Stimulated activated CD8-positive, alpha-beta memory T cell treated with anti-CD3 and anti-CD28 coated beads, Interleukin-12 subunit alpha, Interleukin-12 subunit beta, amount 100 ng/mL, for 1 hour (primary cell): ENCODE measurements at places on chromosomes 4 and X.

DNA sequence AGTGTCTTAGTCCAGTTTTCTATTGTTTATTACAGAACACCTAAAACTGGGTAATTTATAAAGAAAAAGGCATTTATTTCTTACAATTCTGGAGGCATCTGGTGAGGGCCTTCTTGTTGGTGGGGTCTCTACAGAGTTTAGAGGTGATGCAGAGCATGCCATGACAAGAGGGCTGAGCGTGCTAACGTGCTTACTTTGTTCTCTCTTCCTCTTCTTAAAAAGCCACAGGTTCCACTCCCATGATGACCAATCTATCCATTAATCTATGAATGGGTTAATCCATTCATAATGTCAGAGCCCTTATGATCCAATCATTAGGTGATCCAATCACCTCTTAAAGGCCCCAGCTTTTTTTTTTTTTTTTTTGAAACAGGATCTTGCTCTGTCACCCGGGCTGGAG lies 291.5 kb upstream of the GALNTL6 start:
- no peak for DNase-seq

GRCh38 chr4:106315476-106315967 lies 487 bp downstream of the TBCK start:
- DNase-seq: peak; percentile 23

DNA sequence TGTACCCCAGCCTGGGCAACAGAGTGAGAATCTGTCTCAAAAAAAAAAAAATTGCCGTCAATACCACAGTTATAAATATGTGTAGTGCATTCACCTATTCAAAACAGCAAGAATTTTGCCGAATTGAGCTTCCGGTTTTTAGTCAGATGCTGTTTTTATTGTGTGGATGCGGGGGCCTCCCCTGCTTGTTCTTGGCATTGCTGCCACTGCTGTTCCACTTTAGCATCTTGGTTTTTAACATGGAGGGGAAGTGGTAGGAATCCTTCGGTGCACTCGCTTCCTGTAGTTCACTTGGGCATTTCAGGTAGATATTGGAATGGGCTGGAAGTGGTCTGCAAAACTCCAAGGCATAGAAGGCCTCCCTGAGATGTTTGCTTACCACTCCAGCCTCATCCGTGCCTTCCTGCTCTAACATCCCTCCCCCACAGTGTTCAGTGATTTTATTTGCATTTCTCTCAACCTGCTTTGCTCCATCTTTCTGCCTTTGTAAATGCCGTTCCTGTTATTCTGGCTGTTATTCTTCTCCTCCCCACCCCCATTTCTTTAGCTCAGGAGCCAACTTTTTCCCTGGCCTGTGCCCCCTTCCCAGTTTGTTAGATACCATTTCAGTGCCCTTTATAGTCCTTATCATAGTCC lies 25.5 kb downstream of the MOB1B start:
- no peak for DNase-seq

DNA sequence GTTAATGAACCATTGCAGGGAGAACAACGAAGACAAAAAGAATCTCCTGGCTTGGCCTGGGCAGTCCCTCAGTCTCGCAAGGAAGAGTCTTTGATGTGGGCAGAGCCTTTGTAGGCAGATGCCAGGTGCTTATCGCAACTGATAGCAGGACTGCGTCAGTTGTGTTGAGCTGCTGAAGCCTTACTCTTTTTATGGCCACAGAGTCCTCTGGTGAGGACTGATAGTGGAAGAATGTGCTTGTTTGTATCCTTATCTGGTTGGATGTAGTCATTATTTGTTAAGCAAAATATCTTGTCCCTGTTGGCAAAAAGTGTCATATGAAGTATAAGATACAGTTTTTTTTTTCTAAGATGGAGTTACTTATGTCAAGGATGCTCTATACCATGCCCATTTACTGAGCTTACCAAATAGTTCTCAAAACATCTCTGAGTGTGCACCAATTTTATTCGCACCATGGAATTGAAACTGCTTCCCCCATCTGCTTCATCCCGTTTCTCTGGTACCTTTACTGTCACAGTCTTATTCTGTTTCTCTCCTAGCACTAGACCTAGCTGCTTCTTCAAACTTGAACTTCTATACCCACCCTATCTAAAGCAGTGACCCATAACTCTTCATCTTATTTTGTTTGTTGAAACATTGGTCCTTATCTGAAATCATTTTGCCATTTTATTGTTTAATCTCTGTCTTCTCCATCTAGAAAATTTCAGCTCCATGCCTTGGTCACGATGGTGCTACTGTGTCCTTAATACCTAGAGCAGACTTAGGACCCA lies 47.0 kb upstream of the SPRY1 start:
- DNase-seq: no peak

DNA sequence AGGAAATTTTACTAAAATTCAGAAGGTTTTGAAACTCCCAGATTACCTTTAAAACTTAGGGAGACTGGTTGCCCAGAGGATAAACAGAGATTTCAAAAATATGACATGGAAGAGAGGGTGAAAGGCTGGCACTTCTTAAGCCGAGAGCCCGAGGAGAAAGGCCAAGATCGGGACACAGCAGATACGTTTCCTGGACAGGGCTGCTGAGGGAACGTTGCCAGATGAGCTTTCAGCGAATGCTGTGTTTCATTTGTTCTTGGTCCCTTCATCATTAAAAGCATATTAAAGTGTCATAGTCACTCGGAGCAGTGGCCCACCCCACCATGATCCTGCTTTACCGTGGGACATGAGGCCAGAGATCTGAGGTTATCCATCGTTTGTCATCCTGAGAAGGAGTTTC lies 37.9 kb upstream of the STOX2 start:
- no peak for DNase-seq

DNA sequence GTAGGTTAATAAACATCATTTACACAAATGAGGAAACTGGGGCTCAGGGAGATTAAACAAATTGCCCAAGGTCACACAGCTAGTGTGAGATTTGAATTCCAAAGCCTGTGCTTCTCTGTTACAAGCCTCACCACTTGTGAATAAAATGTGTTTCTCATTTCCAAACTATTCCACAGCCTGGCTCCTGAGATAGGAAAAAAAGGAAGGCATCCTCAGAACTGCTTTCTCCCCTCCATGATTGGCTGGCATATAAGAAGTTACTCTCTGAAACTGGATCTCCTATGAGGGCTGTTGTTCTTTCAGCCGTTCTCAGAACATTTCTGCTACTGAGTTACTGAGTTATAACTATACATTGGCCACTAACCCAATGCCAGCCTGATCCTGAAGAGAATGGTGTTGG lies 237.9 kb downstream of the MAML3 start:
- DNase-seq: no peak

- no peak for DNase-seq
Observed at GRCh38 chrX:48999030-48999429, 3.0 kb downstream of the GRIPAP1 start.

DNA sequence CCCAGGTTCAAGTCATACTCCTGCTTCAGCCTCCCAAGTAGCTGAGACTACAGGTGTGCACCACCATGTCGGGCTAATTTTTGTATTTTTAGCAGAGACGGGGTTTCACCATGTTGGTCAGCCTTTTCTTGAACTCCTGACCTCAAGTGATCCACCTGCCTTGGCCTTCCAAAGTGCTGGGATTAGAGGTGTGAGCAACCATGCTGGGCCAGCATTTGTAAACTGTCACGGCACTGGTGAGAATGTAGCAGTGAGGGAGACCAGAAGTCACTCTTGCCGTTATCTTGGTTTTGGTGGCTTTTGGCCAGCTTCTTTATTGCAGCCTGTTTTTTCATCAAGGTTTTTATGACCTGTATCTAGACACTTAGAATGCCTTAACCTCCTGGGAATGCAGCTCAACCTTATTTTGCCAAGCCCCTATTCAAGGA lies 22.4 kb downstream of the PCDH18 start:
- DNase-seq: no peak

DNA sequence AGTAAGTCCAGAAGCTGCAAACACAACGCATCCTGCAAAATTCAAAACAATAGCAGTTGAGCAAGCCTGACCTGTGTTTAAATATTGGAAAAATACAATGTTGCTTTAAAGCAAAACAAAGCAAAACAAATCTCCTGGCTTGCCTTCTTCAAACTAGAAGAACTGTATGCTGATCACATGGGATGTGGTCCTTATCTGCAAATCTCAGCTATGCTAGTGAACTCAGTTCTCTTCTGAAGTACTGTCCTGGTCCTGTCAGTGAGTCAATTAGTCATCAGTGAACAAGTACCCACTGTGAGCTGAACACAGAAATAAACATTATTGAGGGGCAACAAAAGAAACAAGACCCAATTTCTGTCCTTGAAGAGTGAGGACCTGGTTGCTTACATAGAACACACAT lies 522.5 kb downstream of the SMARCA1 start:
- no peak for DNase-seq

- no peak for DNase-seq
Observed at GRCh38 chr4:16150716-16151115, 66.9 kb upstream of the PROM1 start.

- no peak for DNase-seq
Observed at GRCh38 chrX:139972629-139973624, 7.6 kb upstream of the CXorf66 start.

DNA sequence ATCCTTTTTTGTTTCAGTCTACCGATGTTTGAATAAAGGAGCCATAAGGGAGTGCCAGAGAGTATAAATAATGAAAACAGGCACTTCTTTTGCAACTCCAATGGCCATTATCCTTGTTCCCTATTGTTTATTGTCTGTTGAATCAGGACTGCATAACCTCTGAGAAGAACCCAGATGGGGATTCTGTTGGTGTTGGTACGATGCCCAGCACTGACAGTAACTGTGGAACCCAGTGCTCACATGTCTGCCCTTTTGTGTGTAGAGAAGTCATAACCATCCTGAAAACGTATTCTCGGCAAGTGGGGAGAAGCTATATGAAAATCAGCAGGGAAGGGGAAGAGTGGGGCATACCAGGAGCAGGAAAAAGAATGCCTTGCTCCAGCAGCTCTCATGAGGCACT lies 195.1 kb upstream of the EDNRA start:
- no peak for DNase-seq

GRCh38 chr4:129823105-129823504 lies 727.2 kb downstream of the C4orf33 start:
- no peak for DNase-seq

DNA sequence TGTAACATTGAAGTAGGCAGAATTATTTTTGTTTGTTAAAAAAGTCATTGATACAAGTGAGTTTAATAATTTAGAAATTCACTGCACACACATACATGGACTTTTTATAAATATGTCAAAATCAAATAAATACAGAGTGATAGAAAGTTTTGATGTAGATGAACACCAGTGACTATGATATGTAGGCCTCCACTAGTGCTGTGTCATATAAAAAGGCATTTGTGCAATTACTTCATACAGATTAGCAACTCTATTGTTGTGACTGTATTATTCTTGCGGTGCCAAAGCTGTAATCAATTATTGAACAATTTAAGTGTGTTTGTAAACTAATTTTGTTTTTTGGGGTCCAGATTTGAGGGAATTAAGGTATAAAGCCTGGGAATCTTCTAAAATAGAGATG lies 366.2 kb upstream of the PITX2 start:
- DNase-seq: no peak

DNA sequence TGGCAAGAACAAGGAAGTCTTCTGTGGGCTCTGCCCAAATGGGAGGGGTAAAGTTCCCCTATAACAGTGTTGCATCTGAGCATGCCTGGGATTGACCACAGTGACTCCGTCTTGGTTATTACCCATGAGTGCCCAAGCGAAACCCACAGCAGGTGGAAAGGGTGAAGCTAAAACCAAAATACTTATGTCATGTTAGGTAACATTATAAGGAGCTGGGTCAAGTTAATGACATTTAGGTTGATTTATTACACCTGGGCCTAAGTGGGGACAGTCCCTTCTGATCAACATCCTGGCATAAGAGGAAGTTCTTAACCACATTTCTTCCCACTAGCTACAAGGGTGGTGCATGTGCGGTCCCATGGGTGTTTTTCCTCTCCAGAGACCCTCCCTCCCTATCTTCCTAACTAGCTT lies 1.3 kb upstream of the ZNF732 start:
- no peak for DNase-seq

- DNase-seq: no peak
Observed at GRCh38 chr4:125527681-125528080, 212.9 kb downstream of the FAT4 start.

GRCh38 chrX:39773150-39773549 lies 324.6 kb downstream of the BCOR start:
- no peak for DNase-seq

GRCh38 chr4:138199568-138200235 lies 42.4 kb downstream of the SLC7A11 start:
- no peak for DNase-seq

GRCh38 chrX:65933085-65933589 lies 106.7 kb downstream of the VSIG4 start:
- DNase-seq: no peak

GRCh38 chr4:139826426-139826825 lies 160.8 kb downstream of the MGST2 start:
- no peak for DNase-seq

GRCh38 chrX:132576939-132577338 lies 88.1 kb upstream of the MBNL3 start:
- DNase-seq: no peak

DNA sequence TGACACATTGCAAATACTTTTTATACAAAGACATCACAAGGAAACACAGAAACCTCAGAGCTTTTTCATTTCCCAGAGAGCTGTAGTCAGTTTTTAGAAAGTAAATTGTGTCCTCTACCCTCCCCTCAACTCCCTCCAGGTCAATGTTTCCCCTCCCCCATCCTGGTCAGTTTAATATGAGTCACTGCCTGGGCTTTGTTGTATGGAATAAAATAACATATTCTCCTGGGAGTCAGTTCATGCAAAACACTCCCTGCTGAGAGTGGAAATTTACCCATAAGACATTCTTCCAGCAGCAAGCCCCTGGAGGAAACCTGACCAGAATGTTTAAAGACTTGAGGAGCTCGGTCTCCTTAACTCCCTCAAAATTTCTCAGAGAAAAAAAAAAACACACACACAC lies 270.1 kb upstream of the LDB2 start:
- no peak for DNase-seq

DNA sequence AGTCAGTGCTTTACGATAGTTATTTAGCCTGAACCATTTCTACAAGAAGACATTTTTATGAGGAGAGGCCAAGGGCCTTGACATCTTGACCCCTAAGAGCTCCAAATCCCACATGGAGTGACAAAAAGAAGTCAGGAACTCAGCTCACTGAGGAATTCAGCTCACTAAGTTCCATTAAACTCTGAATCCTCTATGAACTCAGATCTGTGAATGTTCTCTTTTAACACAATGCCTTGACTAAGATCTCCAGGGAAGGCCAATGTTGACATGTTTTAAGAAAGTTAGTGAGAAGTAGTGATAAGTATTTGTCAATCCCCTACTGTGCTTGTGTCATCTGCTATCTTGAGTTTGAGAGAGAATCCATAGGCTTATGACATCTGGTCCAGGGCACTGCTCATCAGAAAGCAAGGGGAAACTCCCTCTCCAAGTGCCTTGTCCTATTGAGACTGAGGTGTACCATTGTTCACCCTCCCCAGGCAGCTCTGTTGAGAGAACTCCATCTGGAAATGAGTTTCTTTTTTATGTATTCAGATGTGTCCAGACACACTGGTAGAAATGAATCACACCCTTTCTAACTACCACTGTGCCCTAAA lies 68.7 kb upstream of the PCDH19 start:
- DNase-seq: no peak

DNA sequence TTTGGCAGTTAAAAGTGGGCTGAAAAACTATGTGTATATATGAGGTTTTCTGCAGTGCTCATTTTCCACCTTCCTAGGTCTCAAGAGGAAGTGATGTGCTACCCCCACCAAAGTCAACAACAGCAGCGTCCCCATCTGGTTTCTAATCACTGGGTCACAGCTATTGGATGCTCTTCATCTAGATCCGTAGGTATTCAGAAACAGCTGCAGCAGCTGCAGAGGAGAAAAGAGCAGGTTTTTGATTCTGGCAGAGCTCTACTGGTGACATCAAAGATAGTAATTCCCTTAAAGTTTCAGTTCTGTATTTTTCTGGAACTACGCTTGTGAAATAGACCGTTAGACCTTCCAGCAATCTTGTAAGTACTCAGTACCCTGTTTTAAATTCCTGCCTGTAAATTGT lies 5.8 kb upstream of the GUCY2F start:
- no peak for DNase-seq
